Stimulated activated CD4-positive, alpha-beta T cell treated with anti-CD3 and anti-CD28 coated beads, Interleukin-15, amount 100 ng/mL, for 1 hour (primary cell): ENCODE measurements at places on chromosomes 12 and 14.

DNA sequence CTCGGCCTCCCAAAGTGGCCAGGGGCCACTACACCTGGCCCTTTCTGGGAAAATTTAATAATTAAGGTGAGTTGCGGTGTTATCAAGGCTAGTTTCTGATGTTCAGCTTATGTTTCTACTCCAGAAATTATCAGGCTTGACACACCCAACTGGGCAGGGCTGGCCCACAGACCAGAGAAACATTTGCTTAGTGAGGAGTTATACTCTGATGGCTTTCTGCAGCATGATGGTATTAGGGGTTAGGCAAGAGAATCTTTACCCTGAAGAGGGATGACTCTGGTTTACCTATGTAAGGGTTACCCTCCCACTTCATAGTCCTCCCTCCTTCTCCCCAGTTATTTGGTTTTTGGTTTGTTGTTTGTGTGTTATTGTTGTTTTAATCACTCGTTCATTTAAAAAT, 24.5 kb upstream of the HECTD1 start:
- no peak for DNase-seq

DNA sequence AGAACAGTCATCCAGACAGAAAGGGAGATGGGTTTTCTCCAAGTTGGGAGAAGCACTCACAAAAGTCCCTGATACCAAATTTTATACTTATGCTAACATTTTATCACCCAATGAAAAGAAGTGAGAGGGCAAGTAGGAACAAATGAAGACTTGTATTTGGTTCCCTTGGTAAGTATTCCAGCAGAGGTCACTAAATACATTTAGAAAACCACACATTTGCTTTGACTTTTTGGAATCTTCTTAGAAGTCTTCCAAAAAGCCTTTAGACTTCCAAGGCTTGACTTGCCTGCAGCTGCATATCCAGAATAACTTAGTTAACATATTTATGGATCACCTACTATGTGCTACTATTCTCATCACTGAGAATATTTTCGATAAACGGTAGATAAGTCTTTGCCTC, 3.1 kb upstream of the GYS2 start:
- DNase-seq, result no peak

GRCh38 chr12:55973599-55974307, at the start of gene RAB5B:
RAB5B (plus strand) TSS chr12:55974078; CDS start chr12:55986961, 12,883 bp downstream.
- DNase-seq, result peak; percentile 96

DNA sequence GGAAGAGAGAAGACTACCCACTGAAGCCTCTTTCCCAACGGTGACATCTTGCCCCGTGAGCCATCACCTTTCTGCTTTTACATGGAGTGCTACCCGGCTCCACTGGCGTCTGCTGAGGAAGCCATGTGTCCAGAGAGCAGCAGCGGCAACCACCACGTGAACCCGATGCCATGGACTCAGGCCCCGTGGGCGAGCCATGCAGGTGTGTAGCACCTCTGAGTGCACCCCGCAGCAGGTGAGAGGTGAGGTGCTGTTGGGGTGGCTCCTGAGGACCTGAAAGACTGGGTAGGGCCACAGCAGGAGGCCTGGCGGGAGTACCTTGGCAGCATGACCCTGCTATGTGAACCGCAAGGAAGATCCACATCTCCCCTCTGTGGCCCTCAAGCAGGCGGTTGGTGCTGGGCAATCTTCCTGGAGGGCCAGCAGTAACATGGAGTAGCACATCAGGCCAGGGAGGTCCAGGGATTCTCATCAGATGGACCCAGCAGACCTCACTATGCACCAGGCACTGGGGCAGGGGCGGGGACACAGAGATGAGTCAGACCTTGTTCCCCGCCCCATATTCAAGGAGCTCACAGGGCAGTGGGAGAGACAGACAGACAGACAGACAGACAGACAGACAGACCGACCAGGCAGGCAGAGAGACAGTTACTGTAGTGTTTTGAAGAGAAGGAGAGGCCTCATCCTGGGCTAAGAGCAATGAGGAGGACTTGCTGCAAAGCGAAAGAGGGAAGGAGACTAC, 129.6 kb downstream of the PAPOLA start:
- DNase-seq, result no peak

DNA sequence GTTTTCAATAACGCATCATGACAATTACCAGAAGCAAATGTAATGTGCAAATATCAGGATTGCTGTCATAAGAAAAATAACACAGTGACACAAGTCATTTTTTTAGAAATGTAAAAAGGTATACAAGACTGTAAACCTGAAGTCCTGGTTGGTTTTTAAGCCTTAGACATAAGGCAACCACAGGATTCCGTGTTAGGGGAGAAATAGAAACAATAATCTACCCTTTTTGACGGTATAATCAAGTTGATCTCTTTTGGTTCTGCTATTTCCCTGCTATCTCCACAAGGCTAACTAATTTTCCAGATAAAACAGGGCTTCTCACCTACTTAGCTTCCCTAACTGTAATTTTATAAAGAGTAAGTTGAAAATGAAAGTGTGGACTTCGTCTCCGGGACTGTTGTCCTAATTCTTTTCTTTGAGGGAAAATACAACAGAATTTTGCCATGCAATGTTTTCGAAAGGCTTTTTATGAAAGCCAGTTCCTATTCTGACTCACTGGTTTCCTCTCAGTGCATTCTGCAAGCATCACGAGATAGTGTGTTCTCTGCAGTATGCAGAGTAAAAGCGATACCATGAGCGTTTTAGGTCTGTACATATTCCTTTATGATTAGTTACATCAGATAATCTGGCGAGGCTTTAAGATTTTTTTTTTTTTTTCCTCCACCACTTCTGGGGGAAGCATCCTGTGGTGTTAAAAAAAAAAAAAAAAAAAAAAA, 10.6 kb downstream of the MYO1H start:
- no peak for DNase-seq

GRCh38 chr12:44184499-44185206, 348.8 kb downstream of the TMEM117 start:
- no peak for DNase-seq

DNA sequence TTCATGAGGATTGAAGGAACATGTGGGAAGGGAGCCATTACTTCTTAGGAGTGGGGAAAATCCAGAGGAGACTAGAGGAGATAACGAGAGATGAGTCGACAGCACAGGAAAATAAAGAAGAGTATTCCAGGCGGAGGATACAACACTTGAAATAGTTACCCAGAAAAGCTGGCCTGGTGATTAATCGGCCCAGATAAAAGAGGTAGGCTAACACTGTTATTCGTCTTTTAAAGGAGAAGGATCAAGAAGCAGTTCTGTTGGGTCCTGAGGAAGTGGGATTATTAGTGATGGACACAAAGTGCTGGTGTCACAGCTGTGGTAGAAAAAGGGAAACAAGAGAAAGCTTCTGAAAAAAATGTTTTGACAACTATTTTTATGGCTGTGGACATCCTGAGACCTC, 425.3 kb downstream of the ZFP36L1 start:
- DNase-seq, result no peak
